ENCODE measurements at places on chromosomes 2 and 18.

DNA sequence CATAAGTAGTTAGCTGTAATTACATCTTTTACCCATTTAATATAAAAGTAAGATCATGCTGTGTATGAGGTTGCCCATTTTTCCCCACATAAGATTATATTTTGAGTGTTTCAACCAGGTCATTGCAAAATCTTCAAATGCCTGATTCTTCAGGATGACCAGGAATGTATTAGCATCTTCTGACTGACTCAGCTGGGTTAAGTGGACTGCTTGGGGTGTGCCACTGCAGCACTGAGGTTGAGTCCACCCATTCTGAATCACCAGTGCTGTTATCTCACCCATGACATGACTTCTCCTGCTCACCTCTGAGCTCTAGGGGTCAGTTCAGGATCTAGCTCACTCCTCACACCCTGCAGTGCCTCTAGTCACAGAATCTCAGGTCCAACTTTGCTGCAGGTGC, 576.7 kb upstream of the ZEB2 start:
- peak; percentile 3 for DNase-seq

DNA sequence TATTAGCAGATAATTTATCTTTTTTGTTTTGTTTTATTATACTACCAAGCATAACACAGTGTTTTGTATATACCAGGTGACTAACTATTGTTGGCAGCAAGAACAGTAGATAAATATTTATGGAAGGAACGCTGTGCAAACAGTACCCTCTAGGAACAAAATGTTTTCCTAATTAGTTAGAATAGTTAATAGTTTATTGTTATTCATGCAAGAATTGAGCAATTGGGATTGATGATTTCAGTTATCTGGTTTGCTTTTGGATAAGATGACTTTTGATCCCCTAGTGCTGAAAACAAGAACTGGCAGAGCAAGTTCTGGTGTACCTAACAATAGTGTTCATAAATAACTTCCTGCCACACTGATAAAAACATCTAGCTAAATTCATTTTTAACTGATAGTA, 323.3 kb downstream of the TGIF1 start:
- no peak for DNase-seq

GRCh38 chr2:230872968-230873660, 8.4 kb downstream of the ITM2C start:
- DNase-seq = no peak

- DNase-seq = no peak
These were observed 9.6 kb upstream of the LRP1B start for GRCh38 chr2:142140434-142140845.

DNA sequence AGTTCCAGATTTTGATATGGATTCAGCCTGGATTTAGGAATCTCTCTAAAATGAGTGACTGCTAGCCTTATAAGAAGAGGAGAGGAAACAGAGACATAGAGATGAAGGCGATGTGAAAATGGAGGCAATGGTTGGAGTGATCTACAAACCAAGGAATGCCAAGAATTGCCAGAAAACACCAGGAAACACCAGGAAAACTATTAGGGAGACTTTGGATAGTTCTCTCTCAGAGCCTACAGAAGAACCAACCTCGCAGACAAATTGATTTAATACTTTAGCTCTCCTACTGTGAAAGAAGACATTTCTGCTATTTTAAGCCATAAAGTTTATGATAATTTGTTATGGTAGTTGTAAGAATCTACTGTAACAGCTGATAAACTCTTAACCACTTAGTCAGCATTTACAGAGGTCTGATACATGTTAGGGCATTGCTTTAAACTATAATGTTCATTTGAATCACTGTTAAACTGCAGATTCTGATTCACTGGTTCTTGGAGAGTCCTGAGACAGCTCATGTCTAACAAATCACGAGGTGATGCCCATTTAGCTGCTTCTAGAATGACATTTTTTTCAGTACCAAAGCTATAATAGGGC, 1702.6 kb upstream of the LRRTM1 start:
- no peak for DNase-seq

DNA sequence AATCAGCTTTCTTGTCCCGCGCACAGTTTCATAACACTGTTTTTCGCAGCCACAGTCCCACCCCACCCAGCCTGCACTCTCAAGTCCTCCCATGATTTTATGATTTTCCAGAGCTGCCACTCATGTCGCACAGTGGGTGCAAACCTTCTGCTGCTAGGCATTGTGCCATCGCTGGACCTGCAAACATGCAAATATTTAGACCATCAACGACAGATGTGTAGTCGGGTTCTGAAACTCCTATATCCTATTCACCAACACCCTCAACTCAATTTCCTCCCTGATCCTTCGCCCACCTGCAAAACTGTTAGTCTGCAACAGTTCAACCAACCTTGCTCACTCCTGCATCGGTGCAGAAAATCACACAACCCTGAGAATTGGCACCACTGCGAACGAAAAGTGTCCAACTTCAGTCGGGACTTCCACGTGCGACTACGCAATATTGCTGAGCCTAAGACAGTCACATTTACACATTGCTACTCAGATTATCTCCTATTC, 871 bp upstream of the ALS2 start:
- DNase-seq = no peak

DNA sequence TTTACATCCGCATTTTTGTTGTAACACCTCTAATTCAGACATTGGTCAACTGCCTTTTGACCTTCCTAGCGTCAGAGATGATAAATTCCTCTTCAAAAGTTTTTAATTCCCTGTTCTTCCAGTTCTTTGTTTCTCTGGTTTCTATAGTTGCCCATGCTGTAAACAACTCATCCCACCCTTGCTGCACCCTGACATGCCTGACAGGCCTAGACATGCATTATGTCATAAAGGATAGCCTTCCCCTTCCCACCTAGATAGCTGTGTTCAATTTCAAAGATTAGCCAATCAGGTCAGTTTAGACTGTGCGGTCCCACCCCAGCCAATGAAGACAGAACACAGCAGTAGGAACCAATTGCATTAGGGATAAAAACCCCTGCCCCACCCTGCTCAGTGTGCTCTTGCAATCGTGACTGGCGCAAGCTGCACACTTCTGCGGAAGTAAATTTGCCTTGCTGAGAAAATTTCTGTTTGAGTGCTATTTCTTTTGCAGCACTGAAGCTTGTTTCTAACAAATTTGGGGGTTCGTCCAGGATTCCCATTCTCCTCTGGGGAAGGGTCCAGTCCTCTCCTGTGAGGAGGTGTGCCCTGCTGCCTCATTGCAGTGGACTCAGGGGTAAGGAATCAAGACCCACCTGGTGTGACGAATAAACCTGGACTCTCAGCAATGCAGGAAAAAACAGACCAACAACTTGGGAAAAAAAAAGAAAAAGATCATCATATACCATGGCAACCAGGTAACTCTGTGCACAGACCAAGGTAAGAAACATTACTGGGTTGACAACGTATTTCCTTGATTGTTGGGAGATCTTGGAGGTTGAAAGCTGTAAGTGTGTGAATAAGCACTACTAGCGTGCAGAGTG, 9.1 kb upstream of the SAP130 start:
- DNase-seq = no peak

DNA sequence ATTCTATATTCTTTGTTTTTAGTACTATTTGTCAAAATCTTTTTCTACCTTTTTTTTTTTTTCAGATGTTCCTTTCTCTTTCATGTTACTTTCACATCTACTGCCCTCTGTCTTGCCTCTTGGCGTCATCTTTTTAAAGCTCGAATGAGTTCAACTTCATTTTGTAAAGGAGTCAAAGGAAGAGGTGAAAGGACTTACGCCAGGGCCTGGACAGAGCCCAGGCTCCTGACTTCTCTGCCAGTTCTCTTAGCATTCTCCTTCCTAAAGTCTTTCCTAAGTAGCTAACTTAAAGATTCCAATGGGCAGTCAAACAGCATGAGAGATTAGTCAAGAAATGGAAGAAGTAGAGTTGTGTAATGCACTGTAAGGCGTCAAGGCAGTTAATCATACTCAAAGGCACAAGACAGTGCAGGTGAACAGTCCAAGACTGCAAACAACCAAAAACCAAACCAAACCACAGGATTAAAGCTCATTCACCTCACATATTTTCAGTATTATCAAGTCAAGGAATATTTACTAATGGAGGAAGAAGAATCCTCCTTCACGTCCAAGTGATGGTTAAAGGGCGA, 301.7 kb downstream of the TCF4 start:
- no peak for DNase-seq

DNA sequence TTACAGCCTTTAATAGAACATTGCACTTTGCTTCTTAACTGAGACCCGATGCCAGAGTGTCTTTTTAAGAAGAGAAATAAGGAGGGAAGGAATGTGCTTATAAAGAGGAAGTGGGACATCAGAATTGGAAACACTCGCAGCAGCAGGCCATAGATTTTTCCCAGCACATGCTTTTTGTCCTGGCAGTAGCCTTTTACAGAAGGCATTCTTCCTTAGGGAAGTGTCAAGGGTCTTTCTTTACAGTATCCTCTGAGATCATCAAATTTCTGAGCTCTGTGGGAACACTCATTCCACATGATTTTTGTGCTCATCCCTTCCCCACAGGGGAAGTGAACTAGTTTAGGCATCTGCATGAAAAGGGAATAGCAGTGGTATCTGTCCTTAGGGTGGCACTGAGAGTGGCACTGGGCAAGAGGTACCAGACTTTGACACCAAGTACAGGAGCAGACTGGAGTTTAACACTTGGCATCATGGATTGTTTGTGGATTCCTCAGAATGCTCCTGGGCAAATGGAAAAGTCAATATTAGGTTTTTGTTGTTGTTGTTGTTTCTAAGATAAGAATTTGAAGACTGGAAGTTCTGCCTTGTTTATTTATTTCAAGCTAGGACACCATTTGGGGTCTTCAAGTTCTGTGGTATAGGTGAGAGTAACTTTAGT, 4.1 kb downstream of the MYO1B start:
- no peak for DNase-seq

DNA sequence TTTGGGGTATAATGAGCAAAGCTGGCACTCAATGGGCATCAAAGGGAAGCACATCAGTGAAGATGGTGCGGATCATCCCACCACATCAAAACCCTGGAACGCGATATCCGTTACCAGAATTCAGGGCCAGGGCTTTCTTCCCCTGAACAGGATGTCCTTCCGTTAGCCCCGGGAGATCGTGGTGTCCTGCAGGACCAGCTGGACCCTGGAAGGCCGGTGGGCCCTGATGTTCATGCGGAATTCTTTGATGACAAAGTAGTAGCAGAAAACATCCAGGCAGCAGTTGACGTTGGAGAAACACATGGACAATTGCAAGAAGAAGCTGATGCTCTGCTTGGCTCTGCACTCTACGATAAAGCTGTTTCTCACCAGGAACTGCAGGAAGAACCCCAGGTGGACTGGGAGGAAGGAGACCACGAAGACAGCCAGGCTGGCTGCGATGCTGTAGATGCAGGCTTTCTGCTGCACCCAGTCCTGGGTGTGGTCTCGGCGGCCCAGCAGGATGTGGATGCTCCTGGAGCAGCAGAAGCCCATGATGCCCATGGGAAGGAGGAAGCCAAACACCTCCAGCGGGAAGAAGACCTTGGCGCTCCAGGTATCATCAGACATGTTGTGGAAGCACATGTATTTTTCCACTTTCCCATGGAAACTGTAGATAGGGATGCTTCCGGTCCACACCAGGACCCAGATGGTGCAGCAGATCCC, 15.0 kb downstream of the GPR55 start:
- DNase-seq = no peak

- DNase-seq = peak; percentile 75
These were observed 29.0 kb downstream of the ANO7 start for GRCh38 chr2:241217320-241218031.

GRCh38 chr2:160621748-160622147, 128.1 kb upstream of the RBMS1 start:
- DNase-seq = no peak

DNA sequence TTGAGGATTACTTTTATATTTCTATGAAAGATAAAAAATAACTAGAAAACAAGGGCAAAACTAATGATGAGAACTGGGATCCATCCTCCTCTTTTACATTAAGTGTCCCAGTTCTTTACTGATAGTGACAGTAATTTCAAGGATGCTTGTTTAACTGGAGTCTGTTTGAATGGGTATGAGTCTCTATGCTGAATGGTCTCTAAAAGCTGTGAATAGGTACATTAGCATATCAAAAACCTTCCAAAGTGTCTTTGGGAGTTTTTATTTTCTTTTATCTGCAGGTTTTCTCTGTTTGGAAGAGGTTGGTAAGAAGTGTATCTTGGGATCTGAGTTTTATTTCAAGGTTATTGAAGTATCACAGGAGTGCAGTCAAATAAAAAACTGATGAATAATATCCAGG, 30.0 kb downstream of the DSEL start:
- no peak for DNase-seq

DNA sequence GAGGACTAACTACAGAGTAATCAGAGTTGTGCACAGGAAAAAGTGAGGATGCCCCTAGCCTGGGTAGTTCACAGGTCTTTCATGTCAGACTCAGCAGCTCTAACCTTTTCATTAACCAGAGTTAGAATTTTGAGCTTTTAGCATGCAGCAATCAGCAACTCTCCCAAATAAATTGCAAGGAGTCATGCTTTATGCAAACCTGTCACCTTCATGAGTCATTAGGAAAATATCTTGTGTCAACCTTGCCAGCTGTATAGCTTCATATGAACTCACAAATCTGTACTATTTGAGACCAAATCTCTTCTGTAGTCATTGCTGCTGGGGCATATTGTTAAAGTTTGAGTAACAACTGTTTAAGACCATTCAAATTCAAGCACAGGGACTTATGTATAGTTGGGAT, 382.3 kb upstream of the NT5C1B start:
- no peak for DNase-seq

DNA sequence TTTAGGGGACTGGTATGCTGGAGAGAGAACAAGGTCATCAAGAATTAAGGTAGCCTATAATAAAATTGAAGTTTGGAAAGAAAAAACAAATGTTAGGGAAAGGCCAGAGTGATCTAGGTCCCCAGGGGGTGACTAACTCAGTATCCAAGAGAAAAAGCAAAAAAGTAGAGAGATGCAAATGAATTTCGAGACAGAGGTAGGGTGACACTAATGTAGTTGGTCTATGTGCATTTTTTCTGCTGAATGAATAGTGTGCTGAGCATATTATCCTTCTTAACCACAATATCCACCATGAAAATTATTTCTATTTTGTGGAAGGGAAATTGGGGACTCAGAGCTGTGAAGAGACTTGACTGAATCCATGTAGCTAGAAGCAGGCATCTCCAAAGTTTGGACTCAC, 9.8 kb downstream of the IL36A start:
- no peak for DNase-seq

GRCh38 chr2:42178335-42178734, 9.2 kb downstream of the EML4 start:
- no peak for DNase-seq

- no peak for DNase-seq
These were observed 463.7 kb upstream of the DSEL start for GRCh38 chr18:67980241-67980640.

- DNase-seq = no peak
These were observed 163.7 kb upstream of the PXDN start for GRCh38 chr2:1907849-1908533.

- no peak for DNase-seq
These were observed 56.6 kb downstream of the GDF7 start for GRCh38 chr2:20723543-20723942.

All from RWPE1 (cell line).